Stimulated activated CD8-positive, alpha-beta memory T cell treated with anti-CD3 and anti-CD28 coated beads, Interleukin-2, amount 100 ng/mL, for 1 hour (primary cell): ENCODE measurements at places on chromosomes 7 and 10.

- no peak for DNase-seq
These were observed 265.4 kb downstream of the SKIDA1 start for GRCh38 chr10:21260066-21260465.

DNA sequence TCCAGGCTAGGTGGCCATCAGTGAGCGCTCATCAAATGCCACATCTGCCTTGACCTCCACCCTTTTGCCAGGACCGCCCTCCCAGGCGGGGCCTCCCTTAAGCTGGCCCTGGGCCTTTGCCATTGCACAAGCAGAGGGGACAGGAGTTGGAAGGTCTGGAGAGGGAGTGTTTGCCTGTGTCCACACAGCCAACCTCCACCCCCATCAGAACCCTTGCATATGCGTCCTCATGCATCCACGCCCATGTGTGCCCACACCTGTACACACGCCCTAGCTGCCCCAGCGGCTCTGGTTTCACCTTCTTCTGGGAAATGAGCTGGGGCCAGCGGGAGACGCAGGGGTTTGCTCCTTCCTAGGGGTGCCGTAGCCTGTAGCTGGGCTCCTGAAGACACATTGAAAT, 64.0 kb downstream of the NEURL1 start:
- DNase-seq = no peak

DNA sequence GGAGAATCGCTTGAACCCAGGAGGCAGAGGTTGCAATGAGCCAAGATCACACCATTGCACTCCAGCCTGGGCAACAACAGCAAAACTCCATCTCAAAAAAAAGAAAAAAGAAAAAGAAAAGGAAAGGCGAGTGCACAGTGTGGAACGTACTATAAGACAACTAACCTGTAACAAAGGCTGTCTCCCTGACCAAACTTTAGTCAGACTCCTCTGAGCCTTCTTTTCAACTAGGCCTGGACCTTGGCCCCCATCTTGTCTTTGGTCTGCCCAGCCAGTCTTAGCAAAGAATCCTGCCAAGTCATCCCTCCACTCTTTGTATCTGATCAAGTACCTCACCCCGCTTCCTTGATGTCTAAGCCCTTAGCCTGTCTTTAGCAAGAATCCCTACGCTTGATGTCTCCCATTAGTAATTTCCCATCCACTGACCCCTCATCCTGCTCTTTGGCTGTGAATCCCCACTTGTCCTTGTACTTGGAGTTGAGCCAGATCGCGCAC, 68.9 kb upstream of the KDM7A start:
- no peak for DNase-seq

DNA sequence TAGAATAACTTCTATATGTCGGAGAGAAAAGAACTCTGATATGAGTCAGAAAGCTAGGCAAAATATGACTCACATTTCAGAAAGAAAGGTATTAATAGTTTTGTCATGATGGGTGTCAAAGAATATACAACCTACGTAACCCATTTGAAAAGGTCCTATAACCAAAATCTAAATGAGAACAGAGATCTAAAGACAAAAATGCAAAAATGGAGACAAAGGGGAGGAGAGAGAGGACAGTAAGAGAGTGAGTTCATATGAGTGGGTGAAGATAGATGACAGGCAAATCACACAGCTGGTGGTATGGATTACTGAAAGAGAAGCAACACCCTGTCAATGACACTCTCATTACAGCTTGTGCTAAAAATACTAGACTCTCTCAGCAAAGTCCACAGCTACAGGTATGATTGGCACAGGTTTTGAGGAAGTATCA, 25.6 kb downstream of the ANKMY2 start:
- no peak for DNase-seq

GRCh38 chr7:151852486-151853396, 24.2 kb downstream of the PRKAG2 start:
- no peak for DNase-seq

DNA sequence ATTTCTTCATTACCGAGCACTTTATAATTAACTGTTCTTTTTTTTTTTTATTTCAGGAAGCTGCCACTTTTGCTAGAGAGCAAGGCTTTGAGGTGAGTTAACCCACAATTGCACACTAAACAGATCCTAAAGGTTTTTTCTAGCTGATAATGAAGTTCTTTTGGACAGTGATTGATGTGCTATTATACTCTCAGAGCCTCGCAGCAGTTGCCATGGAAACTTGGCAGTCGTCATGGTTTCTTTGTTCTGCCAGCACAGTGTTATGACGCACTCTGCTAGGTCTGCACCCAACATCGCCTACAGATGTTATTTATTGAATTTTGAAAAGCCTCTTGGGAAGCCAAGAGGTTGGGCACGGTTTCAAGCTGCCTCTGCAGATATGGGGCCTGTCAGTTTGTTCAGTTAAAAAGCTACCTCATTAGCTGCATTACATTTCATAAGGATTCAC, 237.2 kb upstream of the KAT6B start:
- DNase-seq = peak; percentile 68

DNA sequence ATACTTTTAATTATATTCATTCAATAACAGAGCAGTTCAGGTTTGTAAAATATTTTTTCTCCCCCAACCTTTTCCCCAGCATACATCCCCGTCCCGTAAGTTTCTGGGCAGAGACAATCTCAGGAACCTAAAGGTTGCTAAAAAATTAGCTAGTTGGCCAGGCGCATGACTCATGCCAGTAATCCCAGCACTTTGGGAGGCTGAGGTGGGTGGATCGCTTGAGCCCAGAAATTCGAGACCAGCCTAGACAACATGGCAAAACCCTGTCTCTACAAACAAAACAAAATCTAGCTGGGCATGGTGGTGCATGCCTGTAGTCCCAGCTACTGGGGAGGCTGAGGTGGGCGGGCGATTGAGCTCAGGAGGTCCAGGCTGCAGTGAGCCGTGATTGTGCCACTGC, 40.2 kb downstream of the TCF7L2 start:
- no peak for DNase-seq

- no peak for DNase-seq
These were observed 102.7 kb downstream of the WDR11 start for GRCh38 chr10:120953897-120954296.

- DNase-seq = no peak
These were observed 8.3 kb upstream of the ARHGAP21 start for GRCh38 chr10:24731942-24732341.

DNA sequence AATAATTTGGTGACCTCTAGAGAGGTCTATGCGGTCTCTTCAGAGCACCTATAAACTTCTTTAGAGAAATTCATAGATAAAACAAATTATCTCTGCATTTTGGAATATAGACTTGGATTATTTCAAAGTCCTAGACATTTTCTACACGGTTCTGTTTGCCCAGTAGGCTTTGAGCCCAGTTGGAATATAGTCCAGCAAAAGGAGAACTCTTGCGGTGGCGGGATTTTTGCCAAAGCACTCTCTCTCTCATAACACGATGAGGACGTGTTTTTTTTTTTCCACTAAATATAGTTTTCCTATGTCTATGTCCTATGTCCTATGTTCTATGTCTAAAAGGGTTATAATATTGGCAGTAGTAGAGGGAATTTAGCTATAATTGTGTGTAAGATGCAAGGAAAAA, 164.9 kb upstream of the AGR3 start:
- no peak for DNase-seq

- DNase-seq = no peak
These were observed 132.2 kb upstream of the NPVF start for GRCh38 chr7:25360451-25360850.

GRCh38 chr7:151506901-151507382, 12.8 kb downstream of the RHEB start:
- DNase-seq = no peak

- no peak for DNase-seq
These were observed 75.6 kb downstream of the CTBP2 start for GRCh38 chr10:125084614-125085257.

- DNase-seq = no peak
These were observed 514.2 kb downstream of the TFEC start for GRCh38 chr7:115516341-115516740.

- no peak for DNase-seq
These were observed 5.5 kb downstream of the RASSF4 start for GRCh38 chr10:44965104-44965503.

DNA sequence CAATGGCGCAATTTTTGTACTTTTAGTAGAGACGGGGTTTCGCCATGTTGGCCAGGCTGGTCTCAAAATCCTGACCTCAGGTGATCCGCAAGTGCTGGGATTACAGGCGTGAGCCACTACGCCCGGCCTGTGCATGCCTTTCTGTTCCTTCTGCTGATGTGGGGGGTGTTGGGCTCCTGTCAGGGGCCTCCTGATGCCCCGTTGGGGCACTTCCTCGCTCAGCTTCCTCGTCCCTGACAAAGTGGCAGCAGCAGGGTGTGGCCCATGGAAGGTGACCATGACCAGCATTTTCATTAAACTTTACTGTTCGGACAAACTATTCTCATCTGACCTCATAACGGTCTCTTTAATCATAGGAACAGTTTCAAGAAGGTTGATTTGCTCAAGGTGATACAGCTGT, 69.4 kb downstream of the TBXAS1 start:
- no peak for DNase-seq

- no peak for DNase-seq
These were observed 59.2 kb upstream of the OIT3 start for GRCh38 chr10:72834183-72834825.

DNA sequence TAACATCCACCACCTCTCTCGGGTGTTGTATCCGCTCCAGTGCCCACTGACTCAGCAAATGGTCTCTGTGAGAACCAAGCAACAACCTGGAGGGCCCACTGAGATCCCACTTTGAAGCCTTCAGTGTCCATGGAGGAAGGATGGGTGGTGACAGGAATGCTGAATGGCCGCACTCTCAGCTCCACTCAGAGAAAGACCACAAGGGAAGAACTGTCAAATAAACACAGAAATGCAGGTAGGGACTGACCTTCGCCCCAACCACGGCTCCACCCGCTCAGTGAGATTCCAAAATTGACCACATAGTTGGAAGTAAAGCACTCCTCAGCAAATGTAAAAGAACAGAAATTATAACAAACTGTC, 65.8 kb downstream of the VIPR2 start:
- no peak for DNase-seq

- no peak for DNase-seq
These were observed 126.7 kb upstream of the STARD3NL start for GRCh38 chr7:38051311-38051710.

GRCh38 chr10:132320654-132321469, 11.1 kb upstream of the LRRC27 start:
- no peak for DNase-seq

- no peak for DNase-seq
These were observed 86.0 kb downstream of the ARID5B start for GRCh38 chr10:61987537-61987936.

DNA sequence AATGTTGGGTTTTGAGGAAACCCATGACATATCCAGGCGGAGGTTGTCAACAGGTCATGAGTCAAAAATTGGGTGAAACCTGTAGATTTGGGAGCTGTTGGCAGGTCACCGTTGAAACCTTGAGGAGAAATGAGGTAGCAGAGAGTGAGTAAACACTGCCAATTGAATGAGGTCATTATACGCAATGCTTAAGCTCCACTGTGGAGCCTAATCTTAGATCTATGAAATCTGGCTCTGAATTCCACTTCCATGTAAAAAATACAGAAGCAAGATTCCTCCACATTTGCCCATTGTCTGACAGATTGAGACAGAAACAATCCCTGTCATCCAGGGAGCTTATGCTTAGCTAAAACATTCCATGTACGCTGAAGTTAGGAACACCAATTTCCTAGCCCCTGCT, 76.0 kb upstream of the IL6 start:
- no peak for DNase-seq

GRCh38 chr7:17745610-17746009, 194.7 kb downstream of the SNX13 start:
- no peak for DNase-seq

DNA sequence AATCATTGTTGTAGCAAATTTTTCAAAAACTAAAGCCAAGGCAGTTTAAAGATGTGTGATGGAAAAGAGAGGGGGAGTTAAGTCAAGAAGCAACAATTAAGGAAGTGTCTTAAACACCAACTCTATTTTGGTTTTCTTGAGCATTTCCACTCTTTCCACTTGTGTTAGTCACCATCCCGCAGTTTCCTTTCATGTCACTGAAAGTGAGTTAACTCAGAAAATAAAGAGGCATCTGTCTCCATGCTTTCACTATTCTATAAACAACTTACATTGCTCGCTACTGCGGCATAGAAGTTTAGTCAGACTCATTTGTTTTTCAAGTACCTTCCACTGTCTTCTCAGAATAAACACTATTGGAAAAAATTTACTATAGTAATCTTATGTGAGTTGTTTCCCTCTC, 284.9 kb upstream of the SEMA3D start:
- no peak for DNase-seq

DNA sequence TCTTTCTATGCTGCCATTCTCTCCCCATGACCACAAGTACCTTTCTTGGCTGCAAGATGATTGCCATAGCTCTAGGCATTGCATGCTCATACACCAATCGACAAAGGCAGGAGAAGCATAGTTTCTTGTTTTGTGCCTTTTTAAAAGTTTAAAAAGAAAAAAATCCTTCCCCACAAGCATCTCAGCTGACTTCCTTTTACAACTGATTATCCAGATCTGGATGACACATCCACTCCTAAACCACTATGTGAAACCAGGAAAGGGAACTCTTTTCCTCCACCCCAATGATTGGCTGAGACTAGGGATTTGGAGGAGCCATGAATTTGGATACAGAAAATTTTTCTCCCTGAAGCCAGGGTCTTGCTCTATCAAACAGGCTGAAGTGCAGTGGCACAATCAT, 14.5 kb upstream of the LRRC4 start:
- DNase-seq = no peak

DNA sequence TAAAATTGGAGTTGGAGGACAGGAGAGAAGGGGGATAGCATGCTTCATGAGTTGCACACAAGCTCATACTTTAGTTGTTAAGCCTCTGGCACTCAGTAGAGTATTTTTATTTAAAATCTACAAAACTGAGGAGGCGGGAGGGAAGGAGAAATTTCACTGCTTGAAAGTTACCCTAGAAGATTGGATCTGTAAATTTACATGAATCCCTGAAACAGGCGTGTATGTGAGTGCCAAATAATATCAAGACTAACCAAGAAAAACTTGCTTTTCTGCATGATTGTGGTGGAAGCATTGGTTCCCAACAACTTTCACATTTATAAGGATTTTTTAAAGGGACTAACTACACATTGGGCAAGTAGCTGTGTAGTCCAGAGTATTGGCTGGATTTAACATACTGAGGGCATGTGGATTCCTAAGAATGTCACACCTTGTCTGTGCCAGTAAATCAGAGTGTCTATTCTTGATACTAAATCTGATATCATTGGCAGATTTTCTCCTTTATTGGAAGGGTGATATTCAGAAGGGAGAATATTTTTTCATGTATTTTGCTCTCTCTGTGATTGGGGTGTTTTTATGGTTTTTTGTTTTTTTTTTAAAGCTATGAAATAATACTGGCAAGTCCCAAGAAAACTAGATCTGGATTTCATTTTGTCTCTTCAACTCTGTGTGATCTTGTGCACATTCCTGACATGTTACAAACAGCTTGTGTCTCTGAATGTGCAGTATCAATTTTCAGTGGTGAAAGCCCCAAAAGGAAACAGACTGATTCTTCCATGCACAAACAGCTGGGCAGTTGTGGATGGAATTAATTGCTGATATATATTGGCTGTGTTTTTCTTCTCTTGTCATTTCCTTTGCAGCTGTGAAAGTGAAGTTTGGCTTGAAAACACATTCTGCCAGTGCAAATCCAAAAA, 67.2 kb downstream of the ADD3 start:
- DNase-seq = no peak

- no peak for DNase-seq
These were observed 734.7 kb downstream of the KCNMA1 start for GRCh38 chr10:76902949-76903348.
